Osteoblast (primary cell): ENCODE measurements at places on chromosomes 7 and 10. TPM values are rescaled to one million over a fixed set of nuclear protein-coding genes. Genes with fewer than 3 reads are reported as not detected.

INPP5F gene
- 10.9 and 11.2 TPM in 2 replicates for total RNA-seq

SPRN gene
- under 0.01 TPM in 2 replicates for total RNA-seq

VAX1 gene
- total RNA-seq = not detected in 2 replicates

SEMA3E gene
- 0.29 and 1.4 TPM in 2 replicates for total RNA-seq

- DNase-seq = peak; percentile 1
- no peaks in the 10 kb centered on the region for H3K27me3 ChIP-seq
- H3K4me1 ChIP-seq = no peaks in the 10 kb centered on the region
- no peak overlapping the region for H3K27ac ChIP-seq
- H3K4me3 ChIP-seq = no peak overlapping the region
Measured at GRCh38 chr7:119270045-119270464, 1002.9 kb upstream of the KCND2 start.

- H3K4me3 ChIP-seq = no peak overlapping the region
- H3K36me3 ChIP-seq = no peaks in the 10 kb centered on the region
- H3K4me1 ChIP-seq = peaks cover 4% of the 10 kb centered on the region
Measured at GRCh38 chr7:99210265-99210970, 2.5 kb upstream of the KPNA7 start.

GRCh38 chr10:35214607-35215020 lies 88.0 kb downstream of the CREM start:
- no peaks in the 10 kb centered on the region for H3K27me3 ChIP-seq
- H3K4me1 ChIP-seq = peaks cover 2% of the 10 kb centered on the region
- no peak for DNase-seq
- no peak overlapping the region for H3K27ac ChIP-seq

DNA sequence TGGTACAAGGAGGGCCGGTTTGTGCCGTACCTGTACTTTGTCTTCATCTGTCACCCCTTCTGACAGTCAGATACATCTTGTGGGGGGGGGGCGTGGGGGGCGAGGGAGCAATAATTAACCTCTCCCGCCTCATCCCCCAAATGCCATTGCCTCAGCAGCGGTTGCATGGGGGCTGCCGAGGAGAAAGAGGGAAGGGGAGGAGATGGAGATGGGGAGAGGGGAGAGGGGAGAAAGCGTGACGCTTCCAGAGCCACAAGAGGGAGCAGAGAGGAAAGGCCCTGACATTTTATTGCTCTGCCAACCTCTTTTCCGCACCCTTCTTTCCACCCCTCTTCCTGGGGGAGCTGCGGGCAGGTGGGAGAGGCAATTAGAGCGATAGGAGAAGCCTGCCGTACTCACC lies 11.8 kb downstream of the KAZALD1 start:
- peaks cover 44% of the 10 kb centered on the region for H3K27me3 ChIP-seq
- H3K27ac ChIP-seq = no peak overlapping the region
- H3K36me3 ChIP-seq = no peaks in the 10 kb centered on the region

GRCh38 chr10:77780180-77780579 lies 142.6 kb upstream of the KCNMA1 start:
- peaks cover 9% of the 10 kb centered on the region for H3K36me3 ChIP-seq
- peaks cover 13% of the 10 kb centered on the region for H3K4me1 ChIP-seq
- DNase-seq = no peak
- H3K4me3 ChIP-seq = no peak overlapping the region
- H3K27me3 ChIP-seq = no peaks in the 10 kb centered on the region
- H3K27ac ChIP-seq = no peak overlapping the region
